Neural crest cell (in vitro differentiated cells): ENCODE measurements at places on chromosomes 13 and 19.

- no peak for DNase-seq
Observed at GRCh38 chr13:55705526-55705925, 1435.2 kb upstream of the PRR20A start.

DNA sequence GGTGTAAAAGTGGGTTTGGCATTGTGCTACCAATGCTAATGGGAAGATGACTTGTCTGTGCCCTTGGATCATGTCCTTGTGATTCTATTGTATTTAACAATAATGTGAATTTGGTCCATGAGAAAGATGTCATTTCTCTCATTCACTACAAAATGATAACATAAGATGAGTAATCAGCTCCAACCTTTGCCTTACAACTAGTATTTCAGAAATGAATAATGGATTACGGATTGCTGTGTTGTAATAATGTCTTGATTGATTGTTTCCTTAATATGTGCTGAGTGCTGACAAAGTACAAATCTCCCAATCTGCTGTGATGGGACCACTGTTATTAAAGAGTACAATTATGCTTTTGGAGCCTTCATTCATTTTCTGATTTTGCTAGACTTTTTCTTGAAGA is 375.0 kb downstream of the PCDH9 start:
- DNase-seq, result no peak

GRCh38 chr13:97802213-97802612 is 151.3 kb upstream of the IPO5 start:
- DNase-seq, result no peak

GRCh38 chr19:4042731-4043082 is 24.0 kb downstream of the ZBTB7A start:
- no peak for DNase-seq

- DNase-seq, result no peak
Observed at GRCh38 chr13:75666646-75667351, 30.7 kb downstream of the LMO7 start.

DNA sequence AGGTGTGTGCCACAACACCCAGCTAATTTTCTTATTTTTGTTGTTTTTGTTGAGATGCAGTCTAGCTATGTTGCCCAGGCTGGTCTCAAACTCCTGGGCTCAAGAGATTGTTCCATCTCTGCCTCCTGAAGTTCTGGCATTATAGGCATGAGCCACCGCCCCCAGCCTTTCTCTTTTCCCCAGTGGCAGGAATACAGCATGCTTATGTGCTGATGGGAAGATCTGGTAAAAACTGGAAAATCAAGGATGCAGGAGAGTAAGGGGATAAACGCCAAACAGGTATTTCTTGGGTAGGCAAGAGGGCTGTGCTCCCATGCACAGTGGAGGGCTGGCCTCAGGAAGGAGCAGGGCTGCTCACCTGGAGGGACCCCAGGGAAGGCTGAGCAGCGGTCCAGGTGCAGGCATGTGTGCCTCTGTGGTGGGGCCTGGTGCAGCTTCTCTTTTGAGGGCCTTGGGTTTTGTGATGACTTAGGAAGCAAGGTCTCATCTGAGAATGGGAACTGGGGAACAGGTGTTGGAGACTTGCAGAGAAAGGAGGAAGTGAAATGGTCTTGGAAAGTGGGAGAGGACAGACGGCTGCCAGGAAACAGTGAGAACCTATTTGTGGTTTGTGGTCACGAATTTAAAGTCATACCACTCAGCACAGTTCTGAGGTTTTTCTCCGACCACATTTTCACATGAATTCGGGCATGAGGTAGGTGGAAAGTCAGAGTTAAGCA is 106.5 kb downstream of the TEX26 start:
- DNase-seq, result no peak

DNA sequence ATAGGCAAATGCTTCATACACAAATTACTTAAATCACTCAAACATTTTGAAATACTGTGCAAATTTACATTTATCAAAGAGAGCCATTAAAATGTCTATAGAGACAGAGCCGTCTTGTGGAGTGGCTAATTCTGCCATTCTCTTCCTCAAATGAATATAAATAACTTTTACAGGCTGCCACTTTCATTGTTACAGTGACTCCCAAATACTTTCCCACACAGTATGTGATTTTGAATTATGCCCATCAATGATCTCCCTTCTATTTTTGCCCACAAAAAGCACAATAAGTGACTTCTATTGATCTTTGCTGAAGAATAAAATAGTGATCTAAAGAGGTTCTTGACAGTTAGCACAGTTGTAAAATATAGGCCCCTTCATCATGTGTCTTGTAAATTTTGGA is 1244.9 kb downstream of the PCDH17 start:
- no peak for DNase-seq

- no peak for DNase-seq
Observed at GRCh38 chr13:99894840-99895443, 76.6 kb downstream of the ZIC5 start.

- DNase-seq, result no peak
Observed at GRCh38 chr19:27722625-27723024, 1490.3 kb downstream of the UQCRFS1 start.

- no peak for DNase-seq
Observed at GRCh38 chr19:40689339-40690049, 957 bp downstream of the NUMBL start.

GRCh38 chr13:109941221-109941620 is 154.8 kb upstream of the IRS2 start:
- DNase-seq, result no peak

DNA sequence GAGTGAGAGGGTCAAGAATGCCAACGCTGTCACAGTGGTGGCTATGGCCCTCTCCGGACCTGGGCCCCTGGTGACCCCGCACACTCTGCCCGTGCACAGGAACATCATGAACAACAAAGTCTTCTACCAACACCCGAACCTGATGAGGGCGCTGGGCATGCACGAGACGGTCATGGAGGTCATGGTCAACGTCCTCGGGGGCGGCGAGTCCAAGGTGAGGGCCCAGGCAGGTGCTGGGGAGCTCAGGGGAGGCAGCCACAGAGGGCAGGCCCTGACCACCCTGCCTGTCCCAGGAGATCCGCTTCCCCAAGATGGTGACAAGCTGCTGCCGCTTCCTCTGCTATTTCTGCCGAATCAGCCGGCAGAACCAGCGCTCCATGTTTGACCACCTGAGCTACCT is 62.6 kb downstream of the RYR1 start:
- no peak for DNase-seq
